ENCODE measurements at places on chromosomes 5 and 9.
A peak's percentile ranks its signal among the peaks of the same experiment; 100 is the strongest.

DNA sequence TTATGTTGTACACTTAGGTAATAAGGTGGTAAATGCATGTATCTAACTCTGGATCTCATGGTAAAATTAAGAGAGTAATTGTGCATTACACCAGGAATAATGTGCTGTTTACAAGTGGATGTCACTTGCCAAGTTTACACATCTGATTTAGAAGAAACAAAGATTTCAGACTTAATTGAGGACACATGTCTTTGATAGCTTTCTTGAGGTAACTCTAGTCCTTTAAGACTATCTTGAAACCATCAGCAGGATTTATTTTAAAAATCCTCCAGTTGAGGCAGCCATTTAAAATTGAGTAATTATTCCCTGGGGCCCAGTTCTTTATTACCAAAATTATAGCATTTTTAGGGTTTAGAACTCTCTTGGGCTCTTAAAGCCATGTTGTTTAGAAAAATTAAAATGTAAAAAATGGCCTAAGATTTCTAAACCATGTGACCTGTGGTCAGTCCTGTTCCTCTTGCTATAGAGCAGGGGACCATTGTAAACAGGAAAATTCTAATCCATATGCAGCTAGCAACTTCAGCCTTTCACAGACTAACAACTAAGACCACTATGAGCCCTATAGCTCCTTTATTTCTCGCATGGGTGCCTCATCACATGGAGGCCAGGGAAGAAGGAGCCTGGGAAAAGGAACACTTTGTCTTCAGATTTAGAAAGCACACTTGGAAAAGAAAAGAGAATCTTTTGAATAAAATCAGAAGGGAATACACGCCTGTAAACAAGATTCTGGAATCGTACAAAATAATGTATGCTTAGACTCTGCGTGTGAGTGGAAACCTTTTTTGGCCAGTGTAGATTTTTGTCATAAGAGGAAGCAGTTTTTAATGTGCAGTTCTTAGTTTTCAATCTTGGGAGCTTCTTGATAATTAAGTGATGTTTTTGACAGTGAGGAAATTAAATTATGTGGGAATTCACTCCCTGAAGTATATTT, 71.2 kb downstream of the ZSWIM6 start:
- DNase-seq: no peak

GRCh38 chr5:81395262-81395661, 1.3 kb upstream of the ACOT12 start:
- no peak for DNase-seq

GRCh38 chr5:71778678-71779276, 59.7 kb downstream of the CARTPT start:
- no peak for DNase-seq

DNA sequence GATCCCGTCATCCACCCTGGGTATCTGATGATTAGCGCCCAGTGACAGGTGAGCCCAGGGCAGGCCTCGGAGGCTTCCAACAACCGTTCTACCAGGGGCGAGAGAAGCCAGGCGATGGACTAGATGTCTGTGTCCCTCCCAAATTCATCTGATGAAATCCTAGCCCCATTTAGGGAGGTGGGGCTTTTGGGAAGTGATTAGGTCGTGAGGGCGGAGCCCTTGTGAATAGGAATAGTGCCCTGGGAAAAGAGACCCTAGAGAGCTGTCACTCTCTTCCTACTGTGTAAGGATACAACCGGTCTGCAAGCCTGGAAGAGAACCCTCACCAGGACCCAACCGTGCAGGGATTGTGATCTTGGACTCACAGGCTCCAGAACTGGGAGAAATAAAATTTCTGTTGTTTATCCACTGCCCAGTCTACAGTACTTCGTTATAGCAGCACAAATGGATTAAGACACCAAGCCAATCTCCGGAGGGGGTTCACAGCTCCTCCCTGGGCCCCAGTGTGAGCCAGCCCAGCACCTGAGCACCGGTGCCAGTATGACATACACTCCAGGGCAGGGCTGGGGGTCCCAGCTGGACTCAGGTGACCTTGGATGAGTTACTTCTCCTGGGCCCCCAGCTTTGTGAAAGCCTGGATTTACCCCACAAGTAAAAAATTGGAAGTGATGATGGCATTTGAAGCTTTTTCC, 162.2 kb downstream of the DAB2IP start:
- no peak for DNase-seq

DNA sequence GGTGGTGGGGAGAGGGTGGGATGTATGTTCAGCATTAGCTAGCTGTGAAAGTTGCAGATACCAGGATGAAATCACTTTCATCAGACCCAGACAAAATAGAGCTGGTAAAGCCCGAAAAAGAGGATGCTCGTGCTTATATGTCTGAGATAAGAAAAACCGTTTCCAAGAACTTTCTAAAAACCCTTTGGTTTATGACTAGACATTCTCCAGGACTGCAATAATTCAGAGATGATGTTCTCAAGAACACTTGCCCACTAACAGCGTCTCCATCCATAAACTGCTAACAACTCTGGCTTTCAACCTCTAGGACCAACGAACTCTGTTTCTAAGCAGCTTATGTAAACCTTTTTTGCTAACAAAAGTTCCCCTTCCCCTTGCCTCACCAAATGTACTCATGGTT, 8.4 kb upstream of the AMACR start:
- DNase-seq: no peak

DNA sequence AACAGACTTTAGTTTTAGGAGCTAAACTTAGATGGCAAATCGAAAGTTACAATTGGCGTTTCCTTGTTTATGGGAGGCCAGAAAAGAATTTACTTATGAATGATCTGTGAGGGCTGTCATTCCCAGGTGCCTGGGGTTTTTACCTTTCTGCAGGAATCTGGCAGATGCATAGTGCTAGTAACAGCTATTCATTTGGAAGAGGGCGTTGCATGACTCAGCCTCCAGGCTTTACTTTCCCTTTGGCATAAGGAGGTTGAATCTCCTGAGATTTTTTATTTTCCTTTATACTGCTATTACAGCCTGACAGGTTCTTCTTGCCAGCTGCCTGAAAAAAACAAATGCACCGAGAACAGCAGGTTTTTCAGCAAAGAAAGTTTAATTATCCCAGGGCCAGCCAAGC, 30.0 kb downstream of the CARD6 start:
- DNase-seq: no peak

DNA sequence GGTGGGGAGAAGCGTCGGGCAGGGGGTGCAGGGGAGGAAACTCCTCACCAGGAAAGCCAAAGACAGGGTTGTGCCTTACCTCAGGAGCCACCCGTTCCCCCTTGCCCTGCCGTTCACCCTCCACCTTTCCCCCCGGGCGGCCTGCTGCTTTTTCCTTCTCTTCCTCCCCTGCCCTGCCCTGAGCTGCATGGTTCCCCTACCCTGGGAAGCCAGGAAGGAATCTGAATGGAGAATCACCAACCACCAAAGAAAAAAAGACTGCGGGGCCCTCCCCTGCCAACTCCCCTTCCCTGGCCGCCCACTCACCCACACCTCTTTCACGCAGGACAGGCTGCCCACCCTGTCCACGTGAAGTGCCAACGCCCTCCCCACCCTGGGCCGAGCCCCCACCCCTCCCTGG, 820 bp upstream of the NFX1 start:
- no peak for DNase-seq

- no peak for DNase-seq
Measured at GRCh38 chr5:180133060-180133459, 61.5 kb upstream of the RNF130 start.

DNA sequence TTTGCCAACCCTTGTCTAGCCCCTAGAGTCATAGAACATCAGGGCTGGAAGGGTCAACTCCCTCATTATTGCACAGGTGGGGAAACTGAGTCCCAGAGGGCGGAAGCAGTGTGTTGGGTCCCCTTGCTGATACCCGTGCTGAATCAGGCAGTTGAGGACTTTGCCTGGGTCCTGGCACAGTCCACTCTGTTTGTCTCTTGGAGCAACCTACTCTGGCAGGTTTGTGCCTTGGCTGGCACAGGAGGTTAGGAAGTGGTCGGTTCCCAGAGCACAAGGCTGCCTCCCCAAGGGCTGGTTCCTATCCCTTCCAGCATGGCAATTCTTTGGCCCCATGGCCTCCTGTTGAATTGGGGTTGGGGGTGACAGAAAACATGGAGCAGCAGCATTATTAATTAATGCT, 94.5 kb upstream of the SHB start:
- DNase-seq: no peak

- no peak for DNase-seq
Measured at GRCh38 chr9:9847750-9848149, 765.1 kb downstream of the PTPRD start.

DNA sequence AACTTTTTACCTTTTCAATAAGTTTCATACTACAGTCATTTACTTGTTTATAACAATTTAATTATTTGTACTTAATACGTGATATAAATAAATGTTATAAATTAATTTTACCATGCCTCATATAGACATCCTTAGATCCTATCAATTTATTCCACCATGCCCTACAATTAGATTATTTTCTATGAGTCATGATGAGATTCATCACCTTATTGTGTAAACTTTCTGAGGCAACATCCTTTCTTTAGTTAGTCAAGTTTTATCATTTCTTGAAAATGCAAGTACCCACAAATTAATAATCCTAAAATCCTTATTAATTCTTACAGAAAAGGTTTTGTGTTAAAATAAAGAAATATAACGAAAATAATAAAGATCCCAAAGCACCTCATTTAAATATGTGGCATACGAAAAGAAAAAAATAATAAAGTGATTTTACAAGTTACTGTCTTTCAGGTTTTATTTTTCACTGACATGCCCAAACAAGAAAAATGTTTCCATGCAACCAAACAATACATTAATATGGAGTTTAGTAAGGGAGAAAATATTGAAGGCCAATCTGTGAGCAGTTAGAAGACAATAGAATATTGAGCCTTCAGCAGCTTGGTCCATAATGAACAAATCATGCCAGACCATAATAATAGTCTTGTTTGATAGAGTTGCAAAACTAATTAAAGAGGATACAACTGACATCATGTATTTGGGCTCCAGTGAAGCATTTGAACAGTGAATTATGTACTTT, 188.7 kb upstream of the MRPS30 start:
- DNase-seq: peak; percentile 14

DNA sequence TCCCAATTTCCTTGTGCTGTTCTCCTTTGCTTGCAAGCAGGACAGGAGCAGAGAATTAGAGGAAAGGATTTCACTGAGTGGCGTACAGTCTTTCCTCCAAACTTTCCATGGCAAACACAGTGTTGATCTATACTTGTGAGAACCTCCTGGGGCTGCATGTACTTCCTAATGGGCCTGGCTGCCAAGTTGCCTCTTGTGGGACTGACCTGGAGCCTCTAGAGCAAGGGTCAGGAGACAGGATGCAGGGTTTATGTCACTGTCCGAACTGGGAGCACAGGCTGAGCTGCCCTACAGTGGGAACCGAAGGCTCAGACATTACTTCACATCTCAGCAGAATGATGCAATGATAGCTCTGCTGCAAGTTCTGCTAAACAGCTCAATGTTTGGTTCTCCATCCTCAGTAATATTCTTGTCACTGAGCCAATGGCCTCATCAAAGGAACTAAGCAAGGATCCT, 102.3 kb downstream of the ENC1 start:
- DNase-seq: no peak

DNA sequence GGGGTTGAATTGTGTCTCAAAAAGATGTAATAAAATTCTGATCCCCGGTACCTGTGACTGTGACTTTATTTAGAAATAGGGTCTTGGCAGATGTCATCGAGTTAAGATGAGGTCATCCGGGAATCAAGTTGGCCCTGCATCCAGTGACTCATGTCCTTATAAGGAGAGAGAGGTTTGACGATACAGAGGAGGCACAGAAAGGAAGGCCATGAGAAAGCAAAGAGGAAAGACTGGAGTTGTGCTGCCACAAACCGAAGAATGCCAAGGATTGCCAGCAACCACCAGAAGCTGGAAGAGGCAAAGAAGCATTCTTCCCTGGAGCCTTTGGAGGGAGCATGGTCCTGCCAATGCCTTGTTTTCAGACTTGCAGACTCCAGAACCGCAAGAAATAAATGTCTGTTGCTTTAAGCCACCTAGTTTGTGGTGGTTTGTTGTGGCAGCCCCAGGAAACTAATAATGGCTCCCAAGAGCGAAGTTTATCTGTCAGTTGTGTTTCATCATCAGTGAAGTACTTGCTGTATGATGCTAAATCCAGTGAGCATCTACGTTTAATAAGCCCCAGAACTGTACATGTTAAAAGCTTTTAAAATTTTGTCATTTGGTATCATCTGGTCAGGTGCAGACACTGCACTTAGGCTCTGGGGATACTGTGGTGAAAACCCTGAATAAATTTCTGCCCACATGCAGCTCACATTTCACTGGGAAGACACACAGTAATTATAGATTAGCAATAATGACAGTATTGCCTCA, 114.8 kb downstream of the TLE4 start:
- DNase-seq: no peak

DNA sequence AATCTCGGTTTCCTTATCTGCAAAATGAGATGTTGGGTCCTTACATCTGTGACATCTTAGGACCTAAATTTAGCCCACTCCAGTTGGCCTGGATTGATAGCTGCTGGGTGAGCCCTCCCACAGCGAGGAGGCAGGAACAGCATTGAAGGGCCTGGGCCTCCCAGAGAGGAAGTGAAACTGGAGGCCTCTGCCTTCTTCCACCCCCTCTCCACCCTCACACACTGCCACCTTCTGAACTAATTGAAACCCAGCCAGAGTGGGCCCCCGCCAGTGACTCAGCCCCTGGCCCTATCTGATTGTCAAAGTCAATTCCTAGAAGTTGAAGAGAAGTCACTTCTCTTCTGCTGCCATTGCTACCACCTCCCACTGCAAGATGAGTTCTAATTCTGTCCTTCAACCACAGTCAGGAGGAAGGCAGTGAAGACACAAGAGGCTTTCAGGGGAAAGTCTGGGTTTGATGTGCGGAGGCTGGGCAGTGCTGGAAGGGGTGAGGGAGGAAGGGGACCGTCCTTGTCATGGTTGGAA, 55.2 kb upstream of the NEK6 start:
- DNase-seq: no peak

DNA sequence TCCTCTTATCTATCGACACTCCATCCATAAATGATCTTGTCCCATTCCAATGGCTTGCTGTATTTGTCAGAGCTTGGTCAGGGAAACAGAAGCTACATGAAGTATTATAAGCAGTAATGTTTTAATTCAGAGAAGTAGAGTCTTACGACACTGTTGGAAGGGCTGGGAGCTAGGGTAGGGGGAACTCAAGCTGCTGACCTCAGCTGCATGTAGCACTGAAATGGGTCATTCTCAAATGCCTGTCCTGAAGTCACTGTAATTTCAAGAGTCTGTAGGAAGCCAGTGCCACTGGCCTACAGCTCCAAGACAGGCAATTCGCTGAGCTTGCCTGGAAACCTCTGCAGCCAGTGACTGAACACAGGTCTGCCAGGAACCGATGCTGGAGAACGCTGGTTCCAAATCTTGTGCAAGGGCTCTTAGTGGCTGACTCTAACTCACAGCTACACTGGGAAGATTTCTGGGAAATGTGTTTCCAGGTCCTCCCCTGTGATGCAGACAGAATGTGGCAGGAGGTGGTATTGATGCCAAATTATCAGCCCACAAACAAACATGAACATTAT, 532.4 kb downstream of the CCDC171 start:
- DNase-seq: no peak

DNA sequence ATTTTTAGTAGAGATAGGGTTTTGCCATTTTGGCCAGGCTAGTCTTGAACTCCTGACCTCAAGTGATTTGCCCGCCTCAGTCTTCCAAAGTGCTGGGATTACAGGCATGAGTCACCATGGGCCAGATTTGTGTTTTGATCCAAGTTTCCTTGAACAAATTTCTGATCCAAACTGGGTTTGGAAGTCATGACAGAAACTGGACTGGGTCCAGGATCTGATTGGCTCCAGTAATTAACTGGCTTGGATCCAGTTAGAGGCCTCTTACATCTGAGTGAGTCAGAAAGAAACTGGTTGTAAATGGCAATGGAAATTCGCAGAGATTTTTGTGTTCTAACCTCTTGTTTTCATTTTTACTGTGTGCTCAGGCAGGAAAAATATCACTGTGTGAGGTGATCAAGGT, 141.6 kb downstream of the SLC25A46 start:
- DNase-seq: peak; percentile 70

- DNase-seq: no peak
Measured at GRCh38 chr5:158822099-158822498, 277.6 kb downstream of the EBF1 start.
